ENCODE measurements at places on chromosomes 1 and 21.

- DNase-seq, result no peak
Measured at GRCh38 chr1:29851691-29852090, 615.4 kb downstream of the PTPRU start.

DNA sequence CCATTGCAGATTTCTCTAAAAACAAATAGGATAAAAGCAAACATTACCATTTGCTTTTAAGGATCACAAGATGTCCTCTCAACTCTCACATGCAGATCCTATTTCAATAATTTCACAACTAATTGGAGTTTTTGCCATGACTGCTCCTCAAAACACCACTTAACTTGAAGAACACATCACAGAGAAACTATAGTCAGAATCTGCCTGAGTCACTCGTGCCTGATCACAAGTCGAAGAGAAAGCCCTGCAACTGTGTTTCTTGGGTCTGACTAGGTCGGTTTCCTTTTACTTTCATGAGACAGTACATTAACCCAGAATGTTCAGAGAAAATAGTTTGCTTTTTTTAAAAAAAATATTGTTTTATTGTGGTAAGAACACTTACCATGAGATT is 46.3 kb upstream of the SMYD2 start:
- peak; percentile 59 for DNase-seq

DNA sequence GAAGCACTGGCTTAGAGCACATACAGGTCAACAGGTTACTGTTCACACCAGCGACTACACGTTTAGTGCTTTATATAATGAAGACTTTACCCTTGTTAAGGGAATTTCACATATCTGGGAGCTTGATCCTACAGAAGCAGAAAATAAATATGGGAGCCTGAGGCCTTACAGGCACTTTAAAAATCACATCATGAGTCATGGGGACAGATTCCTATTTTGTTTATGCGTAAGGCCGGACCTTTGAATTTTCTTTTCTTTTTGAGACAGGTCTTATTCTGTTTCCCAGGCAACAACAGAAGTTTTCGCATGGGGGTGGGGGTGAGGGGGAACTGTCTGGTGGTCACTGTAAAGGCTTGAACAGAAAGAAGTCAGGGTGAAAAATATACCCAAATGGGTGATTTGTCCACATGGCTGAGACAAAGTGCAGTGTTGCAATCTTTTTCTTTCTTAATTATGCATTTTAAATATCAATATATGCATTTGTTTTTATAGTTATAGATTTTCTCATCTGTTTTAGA is 276.7 kb downstream of the KCNH1 start:
- DNase-seq, result no peak

DNA sequence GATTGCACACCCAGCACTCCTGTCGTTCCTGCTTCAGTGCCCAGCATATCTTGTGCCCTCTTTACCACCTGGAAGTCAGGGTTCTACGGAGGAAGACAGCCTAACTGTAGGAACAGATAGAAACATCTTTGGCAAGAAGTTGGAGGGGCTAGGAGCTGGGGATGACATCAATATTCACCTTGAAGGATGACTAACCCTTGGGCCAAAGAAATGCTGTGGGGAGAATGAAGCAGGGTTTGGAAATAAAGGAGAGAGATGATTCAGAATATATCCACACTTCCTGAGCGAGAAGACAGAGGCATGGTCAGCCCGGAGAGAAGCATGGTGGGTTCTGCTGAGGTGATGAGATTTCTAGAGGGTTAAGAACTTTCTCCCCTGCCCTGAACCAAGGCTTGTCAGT is 4.6 kb upstream of the NKAIN1 start:
- DNase-seq, result no peak

DNA sequence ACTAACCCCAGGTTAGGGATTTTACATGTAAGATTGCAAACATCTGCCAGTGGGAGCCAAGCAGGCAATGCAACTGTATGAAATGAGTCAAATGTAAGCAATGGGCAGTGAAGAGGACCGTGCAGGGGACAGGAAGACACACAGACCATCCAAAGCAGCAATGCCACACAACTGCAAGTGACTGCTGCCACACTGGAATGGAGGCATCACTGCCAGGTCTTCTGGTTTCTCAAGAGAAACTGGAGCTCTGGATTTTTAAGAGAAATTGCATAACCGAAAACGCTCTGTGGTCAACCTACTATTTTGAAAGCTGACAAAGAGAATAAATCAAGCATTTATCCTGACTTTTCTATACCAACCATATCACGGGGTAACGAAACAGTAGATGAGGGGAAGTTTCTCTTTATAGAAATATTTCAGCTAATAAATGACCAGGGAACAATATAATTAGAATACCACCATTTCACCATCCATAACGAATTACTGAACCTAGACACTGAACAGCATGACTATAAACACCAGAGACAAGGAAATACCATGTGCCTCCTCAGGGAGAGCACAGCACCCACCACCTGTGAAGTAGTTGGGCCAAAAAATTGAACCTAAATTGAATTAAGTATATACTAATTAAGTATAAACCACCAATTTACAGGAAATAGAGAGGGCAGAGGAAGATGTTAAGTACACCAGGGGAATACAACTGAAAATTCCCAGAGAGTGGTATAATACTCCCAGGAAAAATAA is 4.4 kb downstream of the AK2 start:
- DNase-seq, result no peak

GRCh38 chr1:58789996-58790660 is 6.3 kb upstream of the JUN start:
- DNase-seq, result no peak

DNA sequence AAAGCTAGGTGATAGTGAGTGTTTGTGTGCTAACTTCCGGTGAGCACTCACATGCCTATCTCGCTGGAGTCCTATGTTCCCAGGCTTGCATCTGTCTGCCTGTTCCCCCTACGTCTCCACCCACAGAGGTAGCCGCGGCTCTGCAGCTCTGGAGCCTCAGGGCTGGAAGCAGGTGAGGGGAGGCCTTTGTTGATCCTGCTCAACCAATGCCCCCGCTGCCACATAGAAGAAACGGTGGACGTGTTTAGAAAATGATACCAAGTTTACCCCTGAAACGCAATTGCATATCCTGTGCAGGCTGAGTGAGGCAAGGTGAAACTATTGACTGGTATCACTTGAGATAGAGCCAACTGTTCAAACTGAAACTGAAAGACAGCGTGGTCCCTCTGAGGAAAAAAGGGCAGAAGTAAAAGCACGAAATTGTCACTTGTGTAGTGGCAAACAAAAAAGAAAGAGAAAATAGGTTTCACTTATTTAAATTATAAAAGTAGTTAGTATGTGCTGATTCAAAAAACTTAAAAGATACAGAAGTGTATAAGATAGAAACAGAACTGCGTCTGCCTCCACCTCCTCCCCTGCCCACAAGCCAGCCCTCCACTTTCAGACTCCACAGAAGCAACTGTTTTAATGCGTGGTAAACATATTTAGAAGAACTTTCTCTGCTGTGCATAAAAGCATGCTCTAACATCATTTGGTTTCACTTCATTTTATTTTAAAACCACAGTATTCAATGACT is 38.6 kb upstream of the ETS2 start:
- peak; percentile 55 for DNase-seq

- no peak for DNase-seq
Measured at GRCh38 chr1:32701421-32701911, 1.1 kb downstream of the SYNC start.

- no peak for DNase-seq
Measured at GRCh38 chr1:1359664-1360468, 1.5 kb upstream of the MXRA8 start.

DNA sequence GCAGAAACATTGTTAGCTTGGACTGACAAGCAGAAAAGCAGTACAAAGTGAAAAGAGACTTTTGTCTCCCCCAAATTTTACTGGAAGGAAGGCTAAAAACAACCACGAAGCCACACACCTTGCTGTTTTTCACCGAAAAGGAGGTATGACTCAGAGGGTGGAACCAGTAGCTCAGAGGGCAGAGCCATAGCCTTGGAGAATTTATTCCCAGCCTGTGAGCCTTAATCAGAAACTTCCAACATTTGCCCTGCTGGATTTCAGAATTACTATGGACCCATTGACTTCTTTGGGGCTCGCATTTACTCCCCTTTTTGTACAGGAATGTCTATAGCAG is 32.0 kb downstream of the RPS6KC1 start:
- no peak for DNase-seq

GRCh38 chr1:58979086-58979485 is 195.2 kb upstream of the JUN start:
- no peak for DNase-seq

GRCh38 chr1:40363721-40364120 is 9.8 kb upstream of the SMAP2 start:
- DNase-seq, result no peak

- DNase-seq, result no peak
Measured at GRCh38 chr1:61362351-61362750, 280.0 kb downstream of the NFIA start.

DNA sequence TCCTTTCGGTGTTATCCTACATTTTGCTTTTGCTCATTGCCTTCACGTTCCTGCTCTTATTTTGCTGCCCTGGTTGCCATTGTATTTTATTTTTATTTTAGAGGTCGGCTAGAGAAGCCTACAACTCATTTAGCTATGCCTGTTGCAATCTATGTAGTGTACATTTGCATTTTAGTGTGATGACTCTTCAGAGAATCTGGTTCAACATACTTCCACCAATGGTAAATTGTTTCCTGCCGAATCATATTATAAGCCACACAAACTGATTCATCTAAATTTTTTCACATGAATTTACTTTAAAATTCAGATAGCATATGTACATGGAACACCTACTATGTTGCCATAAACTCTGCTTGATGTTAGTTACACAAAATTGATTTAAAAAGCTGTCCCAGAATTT is 1596.9 kb downstream of the PLA2G4A start:
- no peak for DNase-seq

GRCh38 chr1:205568469-205569361 is 63.1 kb downstream of the ELK4 start:
- DNase-seq, result no peak

DNA sequence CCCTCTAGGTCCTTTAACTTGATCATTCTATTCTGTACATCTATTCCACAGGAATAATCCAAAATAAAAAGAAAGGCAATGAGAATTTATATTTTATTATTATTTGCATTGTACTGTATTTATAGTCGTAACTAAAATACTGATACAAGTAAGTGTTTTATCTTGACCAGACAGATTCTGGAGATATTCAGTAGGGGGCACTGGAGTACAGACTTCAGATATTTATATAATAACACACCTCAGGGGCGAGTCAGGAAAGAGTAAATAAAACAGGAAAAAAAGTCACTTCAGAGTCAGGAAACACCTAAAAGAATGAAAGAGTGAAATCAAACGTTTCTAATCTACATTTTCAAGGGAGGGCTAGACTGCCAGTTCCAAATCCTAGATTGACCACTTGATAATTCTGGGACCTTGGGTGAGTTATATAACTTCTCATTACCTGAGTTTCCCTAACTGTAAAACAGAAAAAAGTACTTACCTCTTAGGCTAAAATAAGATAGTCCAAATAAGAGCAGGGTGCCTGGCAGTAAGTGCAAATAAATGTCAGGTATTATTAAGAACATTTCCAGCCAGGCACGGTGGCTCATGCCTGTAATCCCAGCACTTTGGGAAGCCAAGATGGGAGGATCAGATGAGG is 31.1 kb upstream of the MTF1 start:
- DNase-seq, result peak; percentile 34

DNA sequence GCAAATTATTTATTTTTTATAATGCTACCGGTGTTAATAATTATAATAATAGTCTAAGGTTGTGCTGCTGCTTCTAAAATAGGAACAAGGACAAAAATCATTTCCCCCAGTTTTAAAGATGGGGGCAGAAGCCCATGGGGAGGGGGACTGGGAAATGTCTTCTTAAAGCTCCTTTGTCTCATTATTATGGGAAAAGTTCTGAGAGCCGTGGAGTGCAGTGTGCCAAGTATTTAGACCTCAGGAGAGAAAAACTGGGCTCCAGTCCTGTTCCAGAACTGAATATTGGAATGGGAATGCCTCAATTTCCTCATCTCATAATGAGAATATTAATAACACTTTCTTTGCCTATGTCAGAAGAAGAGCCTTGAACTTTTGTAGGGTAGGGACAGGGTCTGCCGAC is 40.9 kb upstream of the ATF3 start:
- no peak for DNase-seq

DNA sequence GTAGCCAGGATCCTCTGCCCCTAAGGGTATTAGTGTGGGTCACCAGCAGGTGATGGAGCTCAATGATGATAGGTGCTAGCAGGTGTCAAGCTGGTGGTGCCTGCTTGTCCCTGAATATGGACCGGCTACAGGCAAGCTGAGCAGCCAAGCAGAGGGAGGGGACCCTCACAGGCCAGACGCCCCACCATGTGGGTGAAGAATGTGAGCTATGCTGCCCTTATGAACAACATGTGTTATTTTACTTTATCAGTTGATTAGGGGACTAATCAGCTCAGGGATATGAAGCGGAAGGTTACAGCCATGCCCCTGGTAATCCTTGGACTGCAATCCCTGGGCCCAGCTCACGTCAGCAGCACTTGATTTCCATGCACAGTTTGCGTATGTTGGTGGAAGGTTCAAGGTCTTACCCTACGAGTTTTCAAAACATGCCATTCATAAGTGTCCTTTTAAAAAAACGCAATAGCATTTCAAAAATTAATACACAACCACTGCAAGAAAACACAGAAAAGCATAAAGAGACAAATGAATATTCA is 106.0 kb downstream of the CDC7 start:
- no peak for DNase-seq

DNA sequence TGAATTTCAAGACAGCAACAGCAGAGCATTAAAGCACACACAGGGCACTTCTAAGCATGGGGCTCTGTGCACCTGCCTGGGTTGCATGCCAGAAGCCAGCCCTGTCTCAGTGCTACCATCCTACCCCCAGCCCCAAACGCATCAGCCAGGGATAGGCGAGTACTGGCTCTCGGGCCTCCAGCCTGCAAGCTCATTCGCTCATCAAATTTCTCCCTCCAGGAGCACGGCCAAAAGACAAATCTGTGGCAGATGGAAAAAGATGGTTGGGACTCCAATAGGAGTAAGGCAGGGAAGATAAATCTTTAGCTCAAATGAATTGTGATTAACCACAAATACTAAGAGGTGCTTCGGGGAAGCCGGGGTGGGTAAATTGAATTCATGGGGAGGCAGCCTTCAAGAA is 189.6 kb downstream of the KAZN start:
- no peak for DNase-seq

DNA sequence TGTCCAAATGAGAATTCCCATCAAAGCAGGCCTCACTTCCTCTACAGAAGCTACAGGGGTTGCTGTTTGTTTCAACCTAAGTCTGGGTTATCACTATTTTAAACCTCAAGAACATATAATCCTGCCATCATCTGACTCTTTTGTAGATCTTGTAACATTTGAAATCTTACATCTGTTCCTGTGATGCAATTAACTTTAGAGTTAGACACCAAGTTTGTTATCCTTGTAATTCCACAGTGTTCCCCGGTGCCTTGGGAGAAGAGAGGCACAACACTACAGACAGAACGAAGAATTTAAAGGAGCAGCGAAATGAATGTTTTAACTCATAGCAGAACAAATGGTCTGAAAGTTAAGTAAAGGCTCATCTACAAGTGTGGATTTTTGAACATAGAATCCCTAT is 116.1 kb downstream of the UCHL5 start:
- no peak for DNase-seq

- DNase-seq, result no peak
Measured at GRCh38 chr1:6470132-6471085, 4.4 kb upstream of the TNFRSF25 start.
